CD14-positive monocyte (primary cell): ENCODE measurements at places on chromosomes 1 and 21. TPM values are rescaled to one million over a fixed set of nuclear protein-coding genes. Genes with fewer than 3 reads are reported as not detected.
A peak's percentile ranks its signal among the peaks of the same experiment; 100 is the strongest.

The NUAK2 gene
- polyA plus RNA-seq = 44.9 and 47.9 TPM in 2 replicates

The LGR6 gene
- 0.09 TPM in 1 of 2 replicates, not detected in the other for polyA plus RNA-seq

The C1QB gene
- 15.4 and 24.8 TPM in 2 replicates for polyA plus RNA-seq

DNA sequence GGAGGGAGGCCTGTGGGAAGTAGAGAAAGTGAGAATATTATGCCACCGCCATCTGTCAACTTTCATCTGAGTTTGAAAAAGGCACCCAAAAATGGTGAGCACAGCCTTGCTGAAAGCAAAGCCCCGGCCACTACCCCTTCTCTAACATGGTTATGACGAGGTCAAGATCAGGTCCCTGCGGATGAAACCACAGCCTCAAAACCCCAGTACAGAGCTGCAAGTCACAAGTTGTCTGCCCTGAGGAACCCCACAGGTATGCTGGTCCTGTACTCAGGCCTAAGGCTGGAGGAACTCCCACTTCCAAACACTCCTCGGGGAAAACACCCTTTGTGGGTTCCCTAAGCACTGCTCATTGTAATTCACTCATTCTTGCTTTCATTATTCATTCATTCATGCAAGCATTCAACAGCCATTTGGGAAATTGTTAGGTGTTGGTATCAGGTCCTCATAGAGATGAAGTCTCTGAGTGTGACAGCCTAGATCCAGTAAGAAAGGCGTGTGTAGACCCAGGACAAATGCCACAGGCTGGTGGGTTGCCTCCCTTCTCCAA, 216.6 kb upstream of the EDN2 start:
- DNase-seq = no peak

GRCh38 chr1:74964508-74965102, 169.6 kb upstream of the LHX8 start:
- DNase-seq = no peak

GRCh38 chr1:234597894-234598293, 12.1 kb downstream of the IRF2BP2 start:
- DNase-seq = no peak

GRCh38 chr1:204295671-204296070, 64.1 kb downstream of the PLEKHA6 start:
- no peak for DNase-seq

The MX1 gene
- polyA plus RNA-seq = 42.7 and 45.3 TPM in 2 replicates

DNA sequence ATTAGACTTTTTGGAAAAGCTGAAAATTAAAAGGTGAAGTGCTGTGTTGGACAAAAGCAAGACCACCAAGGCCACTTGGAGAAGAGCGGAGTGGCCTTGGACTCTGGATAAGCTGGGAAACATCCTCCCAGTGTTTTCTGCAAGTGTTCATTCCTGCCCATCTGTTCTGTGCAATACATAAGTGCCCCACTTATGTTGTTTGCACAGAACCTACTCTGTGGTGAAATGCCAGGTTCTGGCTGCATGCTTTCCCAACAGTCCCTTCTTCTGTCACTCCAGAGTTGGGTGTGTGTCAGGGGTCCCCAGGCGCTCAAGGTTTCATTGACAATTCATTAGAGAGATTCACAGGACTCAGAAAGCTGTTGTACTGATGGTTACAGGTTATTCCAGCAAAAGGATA, 30.3 kb downstream of the NHLH2 start:
- DNase-seq = no peak

DNA sequence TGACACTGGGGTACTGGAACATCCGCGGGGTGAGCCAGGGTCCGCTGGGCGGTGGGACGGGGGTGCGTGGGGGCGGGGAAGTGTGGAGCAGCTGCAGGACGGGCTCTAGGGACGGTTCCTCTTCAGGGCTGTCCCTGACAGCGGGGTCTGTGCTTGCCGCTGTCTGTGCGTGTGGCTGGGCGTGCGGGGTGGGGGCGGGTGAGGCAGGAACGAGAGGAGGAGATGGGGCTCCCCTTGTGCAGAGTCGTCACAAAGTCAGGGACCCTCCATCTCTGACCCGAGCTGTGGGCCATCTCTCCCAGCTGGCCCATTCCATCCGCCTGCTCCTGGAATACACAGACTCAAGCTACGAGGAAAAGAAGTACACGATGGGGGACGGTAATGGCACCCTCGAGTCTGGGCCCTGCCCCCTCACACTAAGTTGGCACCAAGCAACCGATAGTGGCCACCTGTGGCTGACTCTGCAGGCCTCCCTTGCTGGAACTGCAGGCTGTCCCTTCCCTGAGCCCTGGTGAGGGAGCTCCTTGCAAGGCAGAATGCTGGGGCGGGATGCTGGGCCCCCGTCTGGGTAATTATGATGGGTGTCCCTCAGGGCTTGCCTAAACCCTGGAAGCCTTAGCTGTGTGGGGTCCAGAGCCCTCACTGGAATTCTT, 392 bp downstream of the GSTM2 start:
- DNase-seq = no peak

DNA sequence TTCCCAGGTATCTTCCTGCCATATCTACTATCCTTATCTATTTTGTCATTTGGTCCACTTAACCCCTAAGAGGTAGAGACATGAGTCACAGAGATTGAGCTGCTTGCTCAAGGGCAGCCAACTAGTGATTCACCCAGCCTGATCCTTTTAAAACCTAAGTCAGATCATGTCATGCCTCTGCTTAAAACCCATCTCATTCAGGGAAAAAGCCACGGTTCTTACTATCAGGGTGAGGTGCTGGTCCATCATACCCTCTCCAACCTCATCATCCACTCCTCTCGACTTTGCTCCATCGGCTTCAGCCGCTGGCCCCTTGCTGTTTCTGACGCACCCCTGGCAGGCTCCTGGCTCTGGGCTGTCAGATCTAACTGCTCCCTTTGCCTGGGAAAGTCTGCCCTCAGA, 14.4 kb upstream of the PPP1R15B start:
- DNase-seq = no peak

DNA sequence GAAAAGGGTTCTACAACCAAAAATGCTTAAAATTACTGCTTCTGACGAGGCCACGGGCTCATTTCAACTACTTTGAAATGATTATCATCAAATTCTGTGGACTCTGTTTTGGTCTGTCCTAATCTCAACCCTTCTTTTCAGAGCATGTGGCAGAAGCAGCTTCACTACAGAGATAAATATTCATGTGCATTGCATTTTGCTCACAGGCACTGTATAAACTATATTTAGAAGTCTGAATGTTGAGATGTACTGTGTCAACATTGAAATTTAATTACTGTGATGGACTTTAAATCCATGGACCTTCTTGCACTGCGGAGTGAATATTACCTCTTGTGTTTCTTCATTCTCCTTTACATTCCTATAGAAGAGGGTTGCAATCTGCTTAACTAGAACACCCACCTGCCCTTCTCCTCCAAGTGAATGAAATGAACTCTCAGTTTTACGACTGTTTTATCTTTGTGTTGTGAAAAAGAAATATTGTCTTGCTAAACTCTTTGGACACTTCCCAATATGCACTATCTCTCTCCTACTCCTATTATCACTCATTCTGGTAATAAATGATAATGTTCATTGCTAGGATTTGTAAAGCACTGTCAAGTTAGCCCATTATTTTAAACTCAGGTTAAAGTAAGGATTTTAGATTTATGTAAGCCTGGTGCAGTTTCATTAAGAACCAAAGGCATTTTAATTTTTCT, 281.2 kb upstream of the ST6GALNAC5 start:
- no peak for DNase-seq

The MAP3K21 gene
- 0.59 TPM for polyA plus RNA-seq

The ZRANB2 gene
- polyA plus RNA-seq = 8.3 and 42.1 TPM in 2 replicates

The PADI2 gene
- 28.9 and 32.6 TPM in 2 replicates for polyA plus RNA-seq

The PRKAB2 gene
- polyA plus RNA-seq = 2.9 and 14.0 TPM in 2 replicates

The TSACC gene
- polyA plus RNA-seq = 0.14 TPM in 1 of 2 replicates, not detected in the other

DNA sequence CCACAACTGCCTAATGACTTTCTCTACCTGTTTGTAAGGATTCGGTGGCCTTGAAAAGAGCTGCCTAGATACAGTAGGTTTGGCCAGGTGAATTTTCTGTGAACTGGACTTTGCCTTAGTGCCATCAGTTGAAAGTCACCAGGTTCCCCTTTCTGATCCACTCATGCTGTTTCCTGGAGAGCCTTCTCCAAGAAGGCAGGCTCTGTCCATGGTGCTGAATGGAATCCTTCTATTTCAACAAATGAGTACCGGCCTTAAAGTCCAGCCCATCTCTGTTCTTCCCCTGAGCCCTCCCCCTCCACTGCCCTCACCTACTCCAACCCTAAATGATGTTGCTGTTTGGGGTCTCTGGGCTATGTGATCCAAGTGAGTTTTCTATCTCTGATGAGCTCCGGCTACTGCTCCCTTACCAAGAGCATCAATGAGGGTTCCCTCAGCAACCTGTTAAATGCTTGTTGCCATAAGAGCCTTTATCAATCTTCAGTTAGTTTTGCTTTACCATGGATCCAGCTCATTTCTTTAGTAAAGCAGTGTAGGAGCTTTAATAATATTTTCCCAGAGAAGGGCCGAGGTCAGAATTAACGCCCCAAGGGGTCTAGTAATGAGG, 500.4 kb downstream of the PTPRU start:
- peak; percentile 30 for DNase-seq

The KCNJ9 gene
- not detected for polyA plus RNA-seq

The C1orf53 gene
- polyA plus RNA-seq = 1.5 and 1.7 TPM in 2 replicates

GRCh38 chr1:107925565-107925964, 39.4 kb downstream of the VAV3 start:
- DNase-seq = no peak

DNA sequence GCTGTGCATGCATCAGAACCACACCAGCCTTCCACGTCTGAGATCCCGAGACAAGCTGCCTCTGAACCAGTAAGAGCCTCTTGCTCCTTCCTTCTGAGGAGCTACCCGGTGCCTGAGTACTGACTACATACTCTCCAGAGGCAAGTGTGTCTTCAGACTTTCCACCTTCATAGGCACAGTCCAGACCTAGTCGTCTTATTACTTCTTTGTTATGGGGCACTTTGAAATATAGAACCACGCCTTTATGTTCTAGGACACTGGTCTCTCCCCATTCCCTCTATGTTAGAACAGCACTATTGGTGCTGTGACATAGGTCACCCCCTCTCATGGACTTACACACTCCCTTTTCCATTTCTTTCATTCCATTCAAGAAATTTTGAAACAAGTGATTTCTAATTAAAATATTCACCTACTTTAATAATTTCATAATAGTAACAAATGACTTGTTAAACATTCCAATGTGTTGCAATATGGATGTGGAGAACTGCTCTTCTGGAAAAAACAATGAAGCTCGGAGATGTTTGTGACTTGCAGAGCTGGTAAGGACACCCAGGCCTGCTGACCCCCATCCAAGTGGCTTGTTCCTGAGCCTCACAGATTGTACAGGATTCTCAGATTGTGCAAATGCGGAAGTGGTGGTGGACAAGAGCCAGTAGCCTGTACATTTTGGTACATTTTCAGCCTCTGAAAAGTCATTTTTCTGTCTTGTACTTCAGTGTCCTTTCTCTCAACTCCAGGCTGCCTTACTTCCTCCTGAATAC, 76.1 kb upstream of the SIPA1L2 start:
- no peak for DNase-seq

- DNase-seq = no peak
Measured at GRCh38 chr1:85578321-85579295, 2.0 kb upstream of the CCN1 start.

The IL22RA1 gene
- not detected for polyA plus RNA-seq

The LCA5L gene
- polyA plus RNA-seq = not detected

GRCh38 chr1:201955729-201956143, 433 bp downstream of the TIMM17A start:
- no peak for DNase-seq

The LSS gene
- polyA plus RNA-seq = 4.9 TPM

The IL19 gene
- 0.41 TPM in 1 of 2 replicates, not detected in the other for polyA plus RNA-seq

- DNase-seq = peak; percentile 45
Measured at GRCh38 chr1:110068646-110069403, 1.6 kb downstream of the ALX3 start.

- no peak for DNase-seq
Measured at GRCh38 chr21:31666445-31667010, 7.0 kb downstream of the SOD1 start.

- DNase-seq = no peak
Measured at GRCh38 chr1:2050793-2051682, 827 bp downstream of the PRKCZ start.

DNA sequence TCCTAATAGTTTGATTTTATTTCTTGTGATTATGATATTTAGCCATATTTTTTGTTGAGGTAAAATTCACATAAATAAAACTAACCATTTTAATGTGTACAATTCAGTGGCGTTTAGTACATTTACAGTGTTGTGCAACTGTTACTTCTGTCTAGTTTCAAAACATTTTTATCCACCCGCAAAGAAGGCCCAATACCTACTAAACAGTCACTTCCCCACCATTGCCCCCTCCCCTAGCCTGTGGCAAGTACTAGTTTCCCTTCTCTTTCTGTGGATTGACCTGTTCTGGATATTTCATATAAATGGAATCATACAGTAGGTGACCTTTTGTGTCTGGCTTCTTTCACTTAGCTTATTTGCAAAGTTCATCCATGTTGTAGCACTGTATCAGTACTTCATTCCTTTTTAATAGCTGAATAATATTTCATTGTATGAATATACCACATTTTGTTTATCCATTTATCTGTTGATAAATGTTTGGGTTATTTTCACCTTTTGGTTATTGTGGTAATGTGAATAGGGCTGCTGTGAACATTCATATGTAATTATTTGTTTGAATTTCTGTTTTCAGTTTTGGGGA, 4.1 kb downstream of the FLVCR1 start:
- peak; percentile 25 for DNase-seq

The LCE1D gene
- not detected for polyA plus RNA-seq

DNA sequence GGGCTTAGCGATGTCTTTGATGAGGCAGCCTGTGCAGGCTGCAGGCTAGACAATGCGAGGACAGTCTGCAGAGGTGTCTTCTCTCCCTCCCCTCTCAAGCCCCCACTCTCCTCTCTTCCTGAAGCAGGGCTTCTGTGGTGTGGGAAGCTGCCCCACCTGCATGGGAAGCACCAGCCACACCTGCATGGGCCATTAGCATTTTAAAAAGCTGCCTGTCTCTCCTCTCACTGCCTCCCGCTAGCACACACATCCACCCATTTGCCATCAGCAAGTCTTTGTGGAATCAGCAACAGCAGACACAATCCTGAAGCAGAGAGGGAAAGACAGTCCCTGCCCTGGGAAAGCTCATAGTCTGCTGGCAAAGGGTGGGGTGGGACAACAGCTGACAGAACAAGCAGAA, 53.1 kb downstream of the NAV1 start:
- no peak for DNase-seq
